ENCODE measurements at places on chromosomes 4 and X.

DNA sequence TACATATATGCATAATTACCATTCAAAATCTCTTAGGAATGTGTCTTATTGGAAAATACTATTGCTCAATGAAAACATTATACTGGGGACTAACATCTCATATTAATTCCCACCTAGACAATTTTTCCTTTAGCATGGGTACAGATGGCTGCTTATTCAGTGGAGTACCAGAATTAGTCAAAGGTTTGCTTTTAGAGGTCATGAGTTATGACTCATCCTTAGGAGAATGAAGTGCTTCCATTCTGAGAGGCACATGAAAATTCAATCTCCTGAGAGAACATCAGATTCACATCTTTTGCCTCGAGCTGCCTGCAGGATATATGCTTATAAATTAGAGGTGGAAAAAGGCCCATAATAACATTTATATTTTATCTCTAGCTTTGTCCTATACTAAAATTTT lies 378.0 kb upstream of the DMD start:
- DNase-seq: no peak

DNA sequence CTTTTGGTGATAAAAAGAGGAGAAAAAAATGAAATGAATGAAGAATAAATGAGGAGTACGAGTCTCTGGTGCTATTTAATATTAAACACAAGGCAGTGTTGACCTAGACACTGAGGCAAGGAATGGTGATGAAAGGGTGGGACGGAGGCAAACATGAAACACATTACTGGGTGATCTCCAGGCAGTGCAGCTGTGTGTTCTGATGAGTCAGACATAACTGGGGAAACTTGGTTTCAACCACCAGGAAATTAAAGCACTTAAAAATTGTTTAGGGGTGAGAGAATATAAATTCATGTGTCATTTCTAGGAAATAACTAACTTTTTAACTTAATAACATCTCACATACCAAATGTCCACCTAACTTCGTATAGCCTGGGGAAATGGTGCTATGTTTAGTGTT lies 19.7 kb upstream of the CXCL6 start:
- no peak for DNase-seq

DNA sequence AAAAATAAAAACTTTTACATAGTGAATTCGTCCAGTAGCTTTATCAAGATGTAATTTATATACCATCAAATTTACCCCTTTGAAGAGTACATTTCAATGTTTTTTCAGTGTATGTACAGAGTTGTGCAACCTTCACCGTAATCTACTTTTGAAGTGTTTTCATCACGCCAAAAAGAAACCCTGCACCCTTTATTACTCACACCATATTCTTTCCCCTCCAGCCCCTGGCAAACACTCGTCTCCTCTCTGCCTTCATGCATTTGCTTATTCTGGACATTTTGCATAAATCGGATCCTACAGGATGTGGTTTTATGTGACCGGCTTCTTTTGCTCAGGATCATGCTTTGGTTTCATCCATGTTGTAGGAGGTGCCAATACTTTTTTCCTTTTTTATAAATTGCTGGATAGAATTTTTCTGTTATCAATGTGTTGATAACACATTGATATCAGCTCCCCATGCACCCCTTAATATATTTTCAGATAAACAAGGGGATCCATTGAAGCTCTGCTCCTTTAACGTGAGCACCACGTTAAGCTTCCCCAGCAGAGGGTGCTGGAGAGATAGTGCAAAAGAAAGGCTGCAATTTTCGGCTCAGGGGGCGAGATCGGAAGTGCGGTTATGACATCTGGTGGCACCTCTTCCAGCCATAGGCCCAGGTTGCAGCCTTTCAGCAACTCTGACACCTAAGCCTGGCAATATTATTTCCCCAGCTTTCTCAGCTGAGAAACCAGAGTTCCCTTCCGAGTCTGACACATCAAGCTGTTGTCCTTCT lies 100.1 kb upstream of the VCX3B start:
- DNase-seq: peak; percentile 13

GRCh38 chr4:95167805-95168204 lies 381.0 kb downstream of the UNC5C start:
- DNase-seq: no peak

DNA sequence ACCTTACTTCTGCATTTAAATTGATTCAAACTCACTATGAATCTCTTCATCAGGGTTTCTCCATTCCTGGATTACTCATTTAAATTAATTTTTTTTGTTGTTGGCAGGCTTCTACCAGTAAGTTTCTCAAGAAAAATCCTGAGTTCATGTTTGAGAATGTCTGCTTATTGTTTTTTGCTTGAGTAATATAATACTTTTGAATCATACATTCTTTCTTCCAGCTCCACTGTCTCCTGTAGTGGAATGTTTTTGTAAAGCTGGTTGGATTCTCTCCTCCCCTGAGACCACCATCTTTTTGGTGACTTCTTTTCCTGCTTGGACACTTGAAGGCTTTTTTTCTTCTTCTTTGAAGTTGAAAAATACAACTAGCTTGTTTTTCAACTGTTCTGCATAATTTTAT lies 4.3 kb upstream of the MID1IP1 start:
- DNase-seq: no peak

- DNase-seq: no peak
Measured at GRCh38 chrX:3509934-3510333, 163.5 kb upstream of the MXRA5 start.

GRCh38 chr4:126993351-126993750 lies 639.4 kb upstream of the INTU start:
- no peak for DNase-seq

- no peak for DNase-seq
Measured at GRCh38 chr4:138341739-138342415, 99.7 kb upstream of the SLC7A11 start.

All from NCI-H1105 treated with DMSO at 0.1 percent for 48 hours (cell line).